Hematopoietic multipotent progenitor cell treated with erythropoietin and hydrocortisone succinate and interleukin-3 and kit ligand, for 15 days (in vitro differentiated cells): ENCODE measurements at places on chromosomes 4 and X.

DNA sequence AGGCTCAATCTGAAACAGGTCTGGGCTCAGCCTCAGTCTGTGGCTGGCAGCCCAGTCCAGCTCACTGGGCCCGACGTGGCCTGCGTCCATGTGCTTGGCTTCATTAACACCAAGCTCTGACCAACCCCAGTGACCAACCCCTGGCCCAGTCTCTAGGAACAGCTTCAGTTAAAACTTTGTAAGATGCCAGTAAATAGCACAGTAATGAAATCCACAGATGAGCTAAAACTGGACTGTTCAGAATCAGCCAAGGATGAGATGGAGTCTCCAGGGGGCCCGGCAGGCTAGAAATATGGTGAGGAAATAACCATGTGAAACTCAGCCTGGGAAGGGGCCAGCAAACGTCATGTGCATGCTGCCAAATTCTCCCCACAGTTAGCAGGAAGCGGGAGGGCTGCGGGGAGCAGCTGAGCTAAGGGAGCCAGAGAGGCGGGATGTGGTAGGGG is 37.1 kb upstream of the XPNPEP2 start:
- no peak for DNase-seq

DNA sequence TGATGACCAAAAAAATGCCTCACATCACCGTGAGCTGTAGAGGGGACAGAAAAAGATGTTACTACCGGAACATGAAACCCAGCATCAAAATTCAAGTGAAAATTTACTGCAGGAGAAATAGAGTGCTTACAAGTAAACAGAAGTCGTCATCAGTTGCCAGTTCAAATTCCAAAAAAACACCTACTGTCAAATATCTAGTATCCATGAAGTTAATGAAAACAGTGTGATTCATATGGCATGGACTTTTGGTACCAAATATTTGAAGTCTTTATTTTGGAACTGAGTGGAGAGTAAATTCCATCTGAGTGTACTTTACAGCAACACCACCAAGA is 388.9 kb upstream of the SPOCK3 start:
- no peak for DNase-seq

GRCh38 chrX:21400408-21401121 is 26.3 kb downstream of the CNKSR2 start:
- no peak for DNase-seq

DNA sequence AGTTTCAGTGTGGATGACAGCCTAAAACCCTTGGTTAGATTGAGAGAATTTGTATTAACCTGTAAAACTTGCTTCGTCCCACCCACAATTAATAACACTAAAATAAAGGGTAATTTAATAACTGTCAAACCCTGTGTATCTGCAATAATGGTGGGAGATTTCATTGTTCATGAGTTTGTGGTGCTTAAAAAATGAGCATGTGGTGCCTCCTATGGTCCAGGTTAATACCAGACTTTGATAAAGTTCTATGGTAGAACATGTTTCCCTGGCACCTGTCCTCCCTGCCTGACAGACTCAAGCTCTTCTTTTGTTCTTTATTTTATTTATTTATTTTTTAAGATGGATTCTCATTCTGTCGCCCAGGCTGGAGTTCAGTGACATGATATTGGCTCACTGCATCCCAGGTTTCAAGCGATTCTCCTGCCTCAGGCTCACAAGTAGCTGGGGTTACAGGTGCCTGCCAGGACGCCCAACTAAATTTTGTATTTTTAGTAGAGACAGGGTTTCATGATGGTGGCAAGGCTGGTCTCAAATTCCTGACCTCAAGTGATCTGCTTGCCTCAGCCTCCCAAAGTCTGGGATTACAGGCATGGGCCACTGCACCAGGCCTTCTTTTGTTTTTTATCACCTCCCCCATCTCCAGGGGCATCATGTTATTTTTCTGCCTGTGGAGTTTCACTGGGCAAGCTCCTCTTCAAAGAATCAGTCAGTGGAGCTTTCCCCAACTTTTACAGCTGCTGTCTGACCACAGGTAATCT is 289.2 kb downstream of the NR3C2 start:
- DNase-seq, result no peak

GRCh38 chr4:171334549-171334948 is 478.7 kb upstream of the GALNTL6 start:
- DNase-seq, result no peak

DNA sequence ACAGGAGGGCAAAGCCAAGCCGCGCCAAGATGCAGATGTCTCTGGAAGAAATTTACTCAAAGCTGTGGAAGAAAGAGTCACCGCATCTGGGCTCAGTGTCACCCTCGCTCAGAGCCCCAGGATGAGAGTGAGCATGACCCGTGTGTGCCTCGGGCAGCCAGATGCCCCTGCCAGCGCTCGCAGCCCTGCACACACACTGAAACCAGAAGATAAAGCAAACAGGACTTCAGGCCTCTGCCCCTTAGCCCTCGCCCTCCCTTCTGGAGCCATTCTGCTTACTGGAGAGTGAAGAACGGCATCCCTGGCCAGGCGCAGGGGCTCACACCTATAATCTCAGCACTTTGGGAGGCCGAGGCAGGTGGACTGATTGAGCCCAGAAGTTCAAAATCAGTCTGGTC is 103.0 kb downstream of the IRF2 start:
- no peak for DNase-seq

GRCh38 chr4:69830560-69831269 is 29.2 kb downstream of the SULT1E1 start:
- no peak for DNase-seq

- DNase-seq, result no peak
These were observed 168.8 kb upstream of the FAM47A start for GRCh38 chrX:34300871-34301270.

DNA sequence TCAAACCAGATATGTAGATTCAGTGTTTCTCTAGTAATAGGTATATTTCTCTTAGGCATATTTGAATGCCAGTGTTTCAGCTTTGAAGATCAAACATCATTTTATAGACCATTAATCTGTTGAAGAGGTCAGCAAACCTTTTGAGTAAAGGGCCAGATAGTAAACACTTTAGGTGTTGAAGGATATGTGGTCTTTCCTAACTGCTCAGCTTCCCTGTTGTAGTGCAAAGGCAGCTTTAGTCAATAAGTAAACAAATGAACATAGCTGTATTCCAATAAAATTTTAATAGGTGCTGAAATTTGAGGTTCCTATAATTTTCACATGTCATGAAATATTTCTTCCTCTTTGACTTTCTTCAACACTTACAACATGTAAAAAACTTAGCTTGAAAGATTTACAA is 201.6 kb downstream of the ADGRL3 start:
- no peak for DNase-seq

DNA sequence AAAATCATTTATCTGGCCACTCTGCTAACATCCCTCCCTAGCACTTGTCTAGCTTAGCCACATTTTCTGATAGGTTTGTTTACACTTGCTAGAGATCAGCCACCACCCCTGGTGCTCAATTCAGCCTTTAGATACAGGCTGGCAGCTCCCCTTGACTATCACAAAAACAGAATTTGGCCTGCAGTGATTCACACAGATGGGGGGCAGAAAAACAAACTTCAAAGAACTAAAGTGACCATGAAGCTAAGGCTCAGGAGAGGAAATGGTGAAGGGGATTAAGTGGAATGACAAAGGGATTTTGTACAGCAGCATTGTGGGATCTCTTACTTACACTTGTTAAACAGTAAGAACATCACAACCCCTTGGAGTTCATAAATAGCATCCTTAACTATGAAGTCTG is 1718.0 kb upstream of the PCDH7 start:
- no peak for DNase-seq

- no peak for DNase-seq
These were observed 206.2 kb downstream of the TENM3 start for GRCh38 chr4:182449186-182449929.

DNA sequence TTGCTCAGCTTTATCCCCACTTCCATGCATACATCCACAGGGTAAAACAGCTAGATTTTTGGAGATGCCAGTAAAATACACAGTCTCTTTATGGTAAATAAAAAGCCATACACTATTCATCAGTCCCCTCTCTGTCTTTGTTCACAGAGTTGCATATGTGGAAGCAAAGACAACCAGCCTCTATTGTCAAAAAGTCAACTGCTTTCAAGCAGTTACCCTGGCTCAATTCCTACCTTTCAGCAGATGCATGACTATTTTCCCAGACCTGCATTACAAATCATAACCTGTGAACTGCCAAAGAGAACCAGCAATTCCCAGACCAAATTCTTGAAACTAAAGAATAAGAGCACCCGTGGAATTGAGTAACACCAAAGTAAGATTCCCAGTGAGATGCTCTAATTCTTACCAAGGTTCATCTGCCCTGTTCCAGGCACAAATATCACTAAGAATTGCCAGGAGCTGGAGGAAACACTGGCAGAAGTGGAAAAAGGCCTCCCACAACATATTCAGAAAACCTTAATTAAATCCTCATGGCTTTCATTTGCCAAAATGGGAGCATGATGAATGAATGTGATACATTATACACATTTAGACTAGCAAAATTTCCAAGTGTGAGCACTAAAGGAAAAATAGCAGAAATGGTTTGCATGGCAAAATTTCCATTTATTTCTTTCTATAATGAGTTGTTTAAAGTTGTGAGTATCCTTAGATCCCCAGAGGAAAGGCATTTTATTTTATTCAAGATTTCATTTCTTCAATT is 391.2 kb upstream of the ADGRL3 start:
- no peak for DNase-seq

DNA sequence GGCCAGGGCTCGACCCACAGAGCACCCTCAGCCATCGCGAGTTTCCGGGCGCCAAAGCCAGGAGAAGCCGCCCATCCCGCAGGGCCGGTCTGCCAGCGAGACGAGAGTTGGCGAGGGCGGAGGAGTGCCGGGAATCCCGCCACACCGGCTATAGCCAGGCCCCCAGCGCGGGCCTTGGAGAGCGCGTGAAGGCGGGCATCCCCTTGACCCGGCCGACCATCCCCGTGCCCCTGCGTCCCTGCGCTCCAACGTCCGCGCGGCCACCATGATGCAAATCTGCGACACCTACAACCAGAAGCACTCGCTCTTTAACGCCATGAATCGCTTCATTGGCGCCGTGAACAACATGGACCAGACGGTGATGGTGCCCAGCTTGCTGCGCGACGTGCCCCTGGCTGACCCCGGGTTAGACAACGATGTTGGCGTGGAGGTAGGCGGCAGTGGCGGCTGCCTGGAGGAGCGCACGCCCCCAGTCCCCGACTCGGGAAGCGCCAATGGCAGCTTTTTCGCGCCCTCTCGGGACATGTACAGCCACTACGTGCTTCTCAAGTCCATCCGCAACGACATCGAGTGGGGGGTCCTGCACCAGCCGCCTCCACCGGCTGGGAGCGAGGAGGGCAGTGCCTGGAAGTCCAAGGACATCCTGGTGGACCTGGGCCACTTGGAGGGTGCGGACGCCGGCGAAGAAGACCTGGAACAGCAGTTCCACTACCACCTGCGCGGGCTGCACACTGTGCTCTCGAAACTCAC is 3.6 kb downstream of the MID1IP1 start:
- DNase-seq, result peak; percentile 16

- no peak for DNase-seq
These were observed 444.0 kb upstream of the PITX2 start for GRCh38 chr4:111066887-111067286.

- no peak for DNase-seq
These were observed 293.2 kb upstream of the PRPS2 start for GRCh38 chrX:12497832-12498591.

DNA sequence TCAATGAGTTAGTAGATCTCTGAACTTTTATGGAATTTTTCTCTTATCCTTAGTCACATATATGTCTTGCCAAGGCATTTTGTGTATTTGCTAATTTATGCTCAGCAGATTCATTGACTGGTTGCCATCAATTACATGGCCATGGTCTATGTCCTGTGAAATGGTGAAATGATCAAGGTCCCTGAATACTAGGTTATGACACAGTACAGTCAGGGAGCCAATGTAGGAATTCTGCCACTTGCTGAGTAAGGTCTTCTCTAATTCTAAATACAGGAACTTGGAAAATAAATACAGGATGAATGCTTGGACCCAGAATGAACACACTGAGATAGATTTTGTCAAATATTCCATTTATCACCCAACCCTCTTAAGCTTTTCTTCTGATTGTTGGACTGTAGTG is 35.2 kb downstream of the ALPK1 start:
- DNase-seq, result no peak

DNA sequence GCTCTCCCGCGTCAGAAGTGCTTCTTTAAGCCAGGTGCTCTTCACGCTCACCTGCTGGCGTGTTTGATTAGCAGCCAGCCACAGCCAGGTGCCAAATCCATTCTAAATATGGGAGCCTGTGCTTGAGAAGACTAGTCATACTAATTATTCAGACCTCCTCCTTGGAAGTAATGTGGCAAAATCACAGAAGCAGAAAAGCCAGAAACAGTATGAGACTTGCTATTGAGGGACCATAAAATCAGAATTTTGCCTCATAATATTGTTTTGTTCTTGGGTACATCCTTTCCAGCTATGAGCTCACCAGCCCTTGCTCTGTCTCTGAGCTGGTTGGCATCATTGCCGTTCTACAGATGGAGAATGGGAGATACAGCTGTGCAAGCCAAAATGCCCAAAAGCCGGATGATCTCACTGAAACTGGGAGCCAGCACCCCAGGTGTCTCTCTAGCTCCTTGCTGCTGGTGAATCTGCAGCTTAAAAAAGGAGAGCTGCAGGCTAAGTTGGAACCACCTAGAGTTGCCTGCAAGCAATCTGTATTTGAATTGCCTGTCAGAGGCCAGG is 205.4 kb downstream of the SHROOM3 start:
- DNase-seq, result no peak

DNA sequence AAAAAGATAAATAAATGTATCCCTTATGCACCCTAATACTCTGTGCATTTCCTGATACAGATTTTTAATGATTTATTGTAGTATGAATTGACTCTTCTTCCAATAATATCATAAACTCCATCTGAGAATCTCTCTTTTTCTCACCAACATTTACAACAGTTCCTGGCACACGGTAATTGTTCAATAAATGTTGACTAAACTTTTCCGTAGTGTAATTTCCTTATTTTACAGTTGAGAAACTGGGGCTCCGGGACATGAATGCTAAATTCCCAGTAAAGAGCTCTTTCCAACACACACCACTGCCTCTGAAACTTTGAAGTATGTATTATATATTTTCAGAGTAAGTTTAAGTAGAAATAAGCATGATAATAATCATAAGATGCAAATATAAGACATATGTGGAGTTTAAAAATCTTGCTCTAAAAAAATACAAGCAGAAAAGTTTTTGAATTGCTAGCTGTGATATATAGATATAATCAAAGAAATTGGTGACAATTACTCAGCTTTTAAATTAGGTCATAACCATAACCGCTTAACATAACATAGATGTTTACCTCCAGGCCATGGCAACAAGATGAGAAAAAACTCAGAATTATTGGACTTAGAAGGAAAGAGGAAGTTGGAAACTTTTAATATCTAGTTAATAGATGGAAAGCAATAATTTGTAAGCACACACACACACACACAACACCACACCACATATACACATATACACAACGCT is 28.2 kb upstream of the ANTXR2 start:
- DNase-seq, result no peak

- DNase-seq, result no peak
These were observed 932.5 kb downstream of the SH3BGRL start for GRCh38 chrX:82134378-82134777.

GRCh38 chrX:3592184-3592583 is 121.3 kb downstream of the PRKX start:
- DNase-seq, result no peak

GRCh38 chrX:17860811-17861488 is at the start of gene RAI2:
Gene RAI2, minus strand, starts transcription at chrX:17861298. Its CDS starts 59,288 bp downstream, at chrX:17802010.
- no peak for DNase-seq
